ENCODE measurements at places on chromosomes 6 and 20. TPM values are rescaled to one million over a fixed set of nuclear protein-coding genes. Genes with fewer than 3 reads are reported as not detected.

DNA sequence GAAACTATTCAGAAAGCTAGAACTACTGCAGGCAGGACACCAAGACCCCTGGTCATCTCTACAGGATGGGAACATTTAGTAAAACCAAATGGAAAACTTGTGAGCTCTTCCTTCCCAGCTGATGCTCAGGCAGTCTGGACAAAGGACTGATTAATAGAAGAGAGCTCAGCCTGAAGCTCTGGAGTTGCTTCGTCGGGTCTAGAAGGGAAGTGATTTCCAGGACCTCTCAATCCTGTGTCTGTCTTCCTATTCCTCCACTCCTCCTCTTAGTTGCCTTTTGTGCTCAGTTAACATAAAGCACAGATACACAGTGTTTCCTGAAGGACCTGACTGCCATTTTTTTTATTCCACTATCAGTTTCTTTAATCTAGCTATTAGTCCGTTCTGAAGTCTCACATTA lies 54.2 kb downstream of the SLC35F1 start:
- DNase-seq = no peak

GRCh38 chr6:90865513-90865912 lies 278.6 kb upstream of the MAP3K7 start:
- no peak for DNase-seq

- DNase-seq = peak; percentile 30
Measured at GRCh38 chr20:49344975-49345374, 67.1 kb upstream of the ZNFX1 start.

DNA sequence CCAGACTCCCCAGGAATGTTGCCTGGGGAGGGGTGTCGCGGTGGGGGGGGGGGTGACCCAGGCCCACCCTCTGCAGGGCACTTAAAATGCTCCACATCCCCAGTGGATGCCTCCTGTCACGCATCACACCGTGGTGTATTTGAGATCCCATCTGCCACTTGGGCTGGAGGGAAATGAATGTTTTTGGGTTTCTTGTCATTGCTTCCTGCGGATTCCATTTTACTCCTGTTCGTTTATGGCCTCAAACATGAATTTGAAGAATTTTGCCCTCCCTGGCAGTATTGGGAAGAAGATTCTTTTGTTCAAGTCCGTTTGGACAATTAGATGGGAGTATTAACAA lies 544 bp upstream of the KHDC1 start:
- DNase-seq = no peak

- no peak for DNase-seq
Measured at GRCh38 chr20:59157531-59157930, 6.1 kb upstream of the ZNF831 start.

GRCh38 chr20:1918491-1919165 lies 23.4 kb downstream of the SIRPA start:
- no peak for DNase-seq

- no peak for DNase-seq
Measured at GRCh38 chr6:106186172-106186571, 100.0 kb downstream of the PRDM1 start.

DNA sequence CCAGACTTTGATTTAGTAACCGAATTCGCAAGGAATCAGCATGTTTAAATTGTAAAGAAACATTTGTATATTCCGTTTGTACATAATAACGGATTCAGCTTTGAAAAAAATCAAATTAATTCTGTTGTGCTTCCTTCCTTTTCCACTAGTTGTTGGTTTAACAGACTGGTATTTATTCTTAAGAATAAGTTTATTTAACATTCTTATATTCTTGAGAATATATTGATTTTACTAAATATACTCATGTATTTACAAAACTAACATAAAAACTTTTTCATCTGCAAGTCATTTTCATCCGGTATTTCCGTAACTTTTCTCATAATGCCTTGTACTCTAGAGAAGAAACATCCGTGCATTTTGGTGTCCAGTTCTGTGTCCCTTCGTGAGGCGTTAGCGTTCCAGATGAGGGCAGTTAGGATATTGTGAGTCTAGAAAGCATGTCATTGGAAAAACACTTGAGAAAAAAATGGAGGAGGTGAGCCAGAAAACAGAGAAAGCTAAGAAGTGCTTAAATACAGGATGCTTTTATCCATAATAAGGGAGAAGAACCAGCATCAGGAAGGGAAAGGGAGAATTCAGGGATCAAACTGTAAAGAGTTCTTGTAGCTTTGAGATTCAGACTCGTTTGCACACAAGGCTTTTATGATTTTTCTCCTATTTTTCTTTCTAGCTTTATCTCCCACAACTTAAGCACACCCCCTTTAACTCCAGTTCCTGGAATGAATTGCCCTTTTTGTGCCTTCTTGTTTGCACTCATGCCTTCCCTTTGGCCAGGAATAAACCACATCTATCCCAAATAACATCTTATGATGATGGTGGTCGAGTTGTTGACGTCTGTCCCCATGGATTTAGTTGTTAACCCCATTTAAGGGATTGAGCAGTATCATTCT lies 1.8 kb downstream of the WRNIP1 start:
- no peak for DNase-seq

- DNase-seq = peak; percentile 31
Measured at GRCh38 chr6:50030350-50030749, 8.6 kb upstream of the DEFB110 start.

DNA sequence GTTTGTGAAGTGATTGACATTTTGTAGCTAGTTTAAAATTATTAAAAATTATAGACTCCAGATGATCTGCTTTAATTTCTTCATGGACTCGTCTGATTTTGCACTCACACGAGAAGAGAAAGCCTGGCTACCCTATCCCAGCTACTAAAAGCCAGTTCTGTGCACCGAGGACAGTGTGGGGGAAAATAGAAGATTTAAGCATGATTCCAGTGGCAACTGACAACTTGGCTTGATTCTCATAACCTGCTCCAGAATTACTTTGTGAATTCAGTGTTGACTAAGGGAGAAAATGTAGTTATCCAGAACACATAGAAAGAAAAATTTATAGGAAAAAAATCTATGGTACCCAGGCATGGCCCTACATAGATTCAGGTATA lies 88.7 kb downstream of the SNAP25 start:
- no peak for DNase-seq

- DNase-seq = no peak
Measured at GRCh38 chr20:24971376-24972101, 21.0 kb downstream of the APMAP start.

- DNase-seq = no peak
Measured at GRCh38 chr6:143158113-143158581, 97.5 kb downstream of the AIG1 start.

DNA sequence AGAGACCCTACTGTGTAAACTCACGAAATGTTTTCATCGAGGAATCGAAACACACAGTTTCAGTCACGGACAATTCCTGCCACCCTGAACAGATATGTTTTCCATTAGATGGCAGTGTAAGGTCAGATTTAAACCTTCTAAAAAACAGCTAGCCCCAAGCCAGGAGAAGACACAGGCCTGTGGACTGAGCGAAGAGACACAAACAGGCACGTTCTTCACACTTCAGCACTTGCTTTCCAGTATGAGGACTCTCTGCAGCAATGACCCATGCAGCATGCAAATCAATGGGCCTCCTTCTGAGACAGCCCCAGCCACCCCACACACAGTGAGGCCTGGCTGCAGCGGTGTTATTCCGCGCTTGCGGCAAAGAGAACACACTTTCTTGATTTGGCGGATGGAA lies 31.9 kb downstream of the HUS1B start:
- no peak for DNase-seq

DNA sequence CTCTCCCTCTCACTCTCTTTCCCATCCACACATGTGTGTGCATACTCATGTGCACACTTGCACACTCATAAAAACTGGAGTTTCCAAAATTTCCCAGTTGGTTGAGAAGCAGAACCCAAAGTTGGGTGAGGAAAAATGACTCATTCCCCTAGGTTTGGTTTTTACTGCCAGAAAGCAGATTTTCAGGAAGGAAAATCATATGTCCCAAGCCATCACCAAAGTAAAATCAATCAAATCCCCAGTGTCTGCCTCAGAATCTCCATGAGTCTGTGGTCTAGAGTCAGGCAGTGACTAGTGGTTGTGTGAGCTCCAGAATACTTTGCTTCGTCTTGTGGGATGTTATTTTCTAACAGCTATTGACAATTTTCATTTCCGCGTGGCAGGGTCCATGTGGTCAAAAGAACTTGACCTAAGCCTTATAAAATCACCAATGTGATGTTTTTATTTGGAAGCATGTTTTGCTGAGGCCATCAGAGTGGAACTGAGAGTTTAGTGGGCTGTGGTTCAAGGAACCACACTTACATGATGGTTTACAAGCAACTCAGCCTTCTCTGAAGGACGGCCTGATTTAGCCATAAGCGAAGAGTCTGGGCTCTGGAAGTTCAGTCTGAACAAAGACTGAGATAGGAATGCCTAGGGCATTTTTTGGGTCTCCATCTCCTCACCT lies 81.9 kb upstream of the CCN6 start:
- no peak for DNase-seq

DNA sequence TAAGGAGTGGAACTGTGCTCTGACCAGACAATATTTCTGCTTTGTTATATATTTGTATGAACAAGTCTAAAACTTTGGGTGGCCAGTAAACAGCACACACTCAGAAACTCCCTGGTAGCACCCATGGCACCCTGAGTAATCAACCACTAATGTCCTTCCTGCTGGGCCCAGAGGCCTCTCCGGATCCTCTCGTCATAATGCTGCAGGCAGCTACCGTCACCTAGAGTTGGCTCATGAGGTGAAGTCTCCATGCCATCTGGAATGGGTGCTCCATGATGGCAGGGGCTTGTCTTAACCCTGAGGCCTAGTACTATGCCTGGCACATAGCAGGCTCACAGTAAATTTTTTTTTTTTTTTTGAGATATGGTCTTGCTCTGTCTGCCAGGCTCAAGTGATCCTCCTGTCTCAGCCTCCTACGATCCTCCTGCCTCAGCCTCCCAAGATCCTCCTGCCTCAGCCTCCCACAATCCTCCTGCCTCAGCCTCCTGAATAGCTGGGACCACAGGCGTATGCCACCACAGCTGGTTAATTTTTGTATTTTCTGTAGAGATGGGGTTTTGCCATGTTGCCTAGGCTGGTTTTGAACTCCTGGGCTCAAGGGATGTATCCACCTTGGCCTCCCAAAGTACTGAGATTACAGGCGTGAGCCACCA lies 3.0 kb upstream of the SDCBP2 start:
- no peak for DNase-seq

GRCh38 chr20:36246401-36246800 lies 10.1 kb downstream of the AAR2 start:
- no peak for DNase-seq

GRCh38 chr6:140271759-140272377 lies 897.4 kb upstream of the CITED2 start:
- no peak for DNase-seq

- DNase-seq = no peak
Measured at GRCh38 chr20:50868509-50869495, 62.4 kb downstream of the ADNP start.

DNA sequence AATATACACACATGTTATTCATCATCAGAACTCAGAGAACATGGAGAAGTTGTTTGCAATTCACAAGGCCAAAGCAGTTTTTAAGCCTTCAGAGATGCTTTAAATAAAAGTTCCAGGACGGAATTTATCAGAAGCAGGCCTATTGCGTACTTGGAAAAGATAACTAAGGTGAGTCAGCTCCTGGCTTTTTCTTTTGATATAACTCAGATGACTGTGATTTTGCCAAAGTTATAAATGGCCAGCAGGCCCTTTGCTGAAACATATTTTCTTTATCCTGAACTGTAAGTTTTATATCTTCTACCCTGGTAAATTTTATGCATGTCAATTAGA lies 55.0 kb upstream of the PLCB1 start:
- no peak for DNase-seq

- no peak for DNase-seq
Measured at GRCh38 chr6:163739408-163739725, 324.8 kb downstream of the QKI start.

- no peak for DNase-seq
Measured at GRCh38 chr6:26234421-26235301, 130.3 kb upstream of the BTN3A2 start.

DNA sequence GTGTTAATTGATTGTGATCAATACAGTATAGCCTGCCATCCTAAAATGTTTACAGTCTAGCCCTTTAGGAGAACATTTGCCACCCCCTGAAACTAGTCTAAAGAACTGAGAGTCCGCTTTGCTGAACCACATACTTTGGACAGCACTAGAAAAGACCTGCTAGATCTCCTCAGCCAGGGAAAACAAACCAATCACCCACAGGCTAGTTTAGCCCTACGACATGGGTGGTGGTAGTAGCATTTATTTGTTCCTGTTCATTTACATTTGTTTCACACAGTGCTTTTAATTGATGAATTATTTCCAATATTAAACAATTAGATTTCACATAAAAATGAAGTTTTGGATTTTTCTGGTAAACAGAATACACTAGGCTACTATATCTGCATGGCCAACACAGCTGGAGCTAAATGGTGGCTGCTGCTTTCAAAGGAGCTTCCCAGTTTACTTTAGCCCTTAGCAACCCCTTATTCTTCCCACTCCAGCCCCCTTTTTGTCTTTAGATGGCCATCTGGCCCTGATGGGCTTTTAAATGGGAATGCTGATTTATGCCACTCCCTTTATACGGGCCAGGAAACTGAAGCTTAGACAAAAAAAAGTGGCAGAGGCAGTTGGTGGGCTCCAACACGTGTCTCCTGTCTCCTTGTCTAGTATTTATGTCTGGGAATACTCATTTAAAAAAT lies 72.4 kb downstream of the ADGRG6 start:
- no peak for DNase-seq

GRCh38 chr20:40251284-40251932 lies 437.6 kb downstream of the MAFB start:
- DNase-seq = no peak

GRCh38 chr6:31888276-31889258 lies 8.9 kb downstream of the EHMT2 start:
- no peak for DNase-seq

- DNase-seq = no peak
Measured at GRCh38 chr6:906920-907319, 214.0 kb upstream of the EXOC2 start.

DNA sequence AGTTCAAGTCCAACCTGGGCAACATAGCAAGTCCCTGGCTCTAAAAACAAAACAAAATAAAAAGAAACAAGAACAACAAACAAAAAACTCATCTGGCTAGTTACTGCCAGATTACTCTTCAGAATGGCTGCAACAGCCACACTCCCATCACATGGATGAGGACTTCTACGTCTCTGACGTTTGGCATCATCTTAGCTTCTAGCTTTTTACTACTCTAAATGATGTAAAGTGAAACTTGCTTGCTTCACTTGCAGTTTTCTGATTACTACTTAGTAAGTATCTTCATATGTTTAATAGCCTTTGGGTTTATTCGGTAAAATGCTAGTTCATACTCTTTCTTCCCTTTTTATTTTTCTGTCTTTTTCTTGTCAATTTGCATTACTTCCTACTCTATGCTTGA lies 161.1 kb upstream of the CARMIL1 start:
- DNase-seq = no peak

The TMEM63B gene
- polyA plus RNA-seq = 12.1 TPM

The THBD gene
- polyA plus RNA-seq = 3.8 TPM

The AP5S1 gene
- polyA plus RNA-seq = 5.4 TPM

The RHAG gene
- polyA plus RNA-seq = not detected

The C6orf141 gene
- 14.5 TPM for polyA plus RNA-seq

The HSPA12B gene
- 6.0 TPM for polyA plus RNA-seq

The DNPH1 gene
- polyA plus RNA-seq = 56.0 TPM

The OOEP gene
- 0.73 TPM for polyA plus RNA-seq

The PROCR gene
- polyA plus RNA-seq = 9.6 TPM

The SULF2 gene
- 7.7 TPM for polyA plus RNA-seq

The HCK gene
- 2.1 TPM for polyA plus RNA-seq

The PRDM13 gene
- polyA plus RNA-seq = not detected

The NOX3 gene
- polyA plus RNA-seq = not detected

The PNPLA1 gene
- not detected for polyA plus RNA-seq

The PSORS1C1 gene
- 0.70 TPM for polyA plus RNA-seq

The ARMC2 gene
- 1.4 TPM for polyA plus RNA-seq

The MCHR2 gene
- not detected for polyA plus RNA-seq

The RBPJL gene
- 1,163 TPM for polyA plus RNA-seq
